Fibroblast of the conjunctiva (primary cell): ENCODE measurements at places on chromosomes 3 and 15.

DNA sequence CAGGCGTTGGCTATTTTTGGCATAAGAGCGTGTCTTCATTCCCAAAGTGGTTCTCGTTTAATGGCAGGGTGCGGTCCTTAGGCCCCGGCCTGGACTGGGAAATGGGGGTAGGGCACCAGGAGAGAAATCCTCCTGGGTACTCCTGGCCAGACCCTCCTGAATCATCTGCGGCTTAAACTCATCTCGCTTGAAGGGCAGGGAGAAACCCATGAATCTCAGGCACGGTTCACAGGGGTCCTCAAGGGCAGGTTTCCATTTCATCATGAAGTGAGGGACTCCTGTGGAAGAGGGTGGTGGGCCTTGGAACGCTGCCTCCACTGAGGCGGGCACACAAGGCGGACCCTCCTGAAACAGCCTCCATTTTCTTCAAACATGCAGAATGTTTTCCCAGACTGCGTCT is 48.4 kb downstream of the KLF13 start:
- no peak for DNase-seq

DNA sequence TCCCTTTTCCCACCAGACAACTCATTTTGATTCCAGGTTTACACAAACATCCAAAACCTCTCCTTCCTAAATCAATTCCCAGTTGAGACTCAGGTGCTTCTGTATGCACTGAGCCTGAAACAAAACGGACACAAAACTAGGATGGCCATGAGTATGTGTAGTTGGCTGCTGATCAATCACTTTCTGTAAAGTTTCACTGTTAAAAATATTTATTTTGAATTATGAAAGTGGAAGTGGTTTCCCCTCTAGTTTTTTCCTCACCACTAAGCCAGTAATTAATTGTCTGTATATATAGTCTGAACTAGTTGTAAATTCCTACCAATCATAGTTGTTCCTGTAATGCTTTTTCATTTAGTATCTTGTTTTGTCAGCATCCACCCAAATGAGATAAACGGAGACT is 51.7 kb upstream of the TSPAN3 start:
- DNase-seq: no peak

DNA sequence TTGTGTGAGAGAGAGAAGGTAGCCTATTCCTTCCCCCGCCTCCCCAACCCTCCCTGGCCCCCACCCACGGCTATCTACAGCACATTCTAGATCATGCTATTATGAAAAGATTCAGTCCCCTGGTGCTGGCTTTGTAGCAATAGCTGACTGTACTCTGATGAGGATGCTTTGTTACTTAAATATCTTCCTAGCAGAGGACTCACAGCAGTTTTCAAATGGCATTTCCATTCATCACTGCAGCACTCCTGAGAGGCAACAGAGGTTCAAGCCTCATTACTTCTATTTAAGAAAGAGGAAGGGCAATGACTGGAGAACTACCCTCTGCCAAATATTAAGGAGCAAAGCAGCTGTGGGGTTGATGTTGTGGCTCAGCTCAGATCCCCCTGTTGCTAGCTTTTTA is 61.0 kb downstream of the LRRN1 start:
- no peak for DNase-seq

- peak; percentile 30 for DNase-seq
Measured at GRCh38 chr3:112744825-112745566, 101.7 kb downstream of the CD200R1L start.

DNA sequence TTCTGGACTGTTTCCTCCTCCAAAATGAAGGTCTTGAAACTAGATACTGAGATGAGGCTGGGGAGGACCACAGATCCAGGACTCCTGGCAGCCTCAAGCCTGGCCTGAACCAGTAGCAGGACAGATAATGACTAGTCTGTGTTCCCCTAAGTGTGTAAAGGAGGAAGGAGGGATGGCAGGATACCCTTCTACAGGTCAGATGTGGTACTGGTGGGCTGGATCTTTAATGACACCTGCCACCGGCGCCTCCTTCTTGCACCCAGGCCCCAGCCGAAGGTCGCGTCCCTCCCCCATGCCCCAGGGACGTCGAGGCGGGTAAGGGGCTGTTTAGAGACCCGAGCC is 556 bp downstream of the USP19 start:
- DNase-seq: no peak

DNA sequence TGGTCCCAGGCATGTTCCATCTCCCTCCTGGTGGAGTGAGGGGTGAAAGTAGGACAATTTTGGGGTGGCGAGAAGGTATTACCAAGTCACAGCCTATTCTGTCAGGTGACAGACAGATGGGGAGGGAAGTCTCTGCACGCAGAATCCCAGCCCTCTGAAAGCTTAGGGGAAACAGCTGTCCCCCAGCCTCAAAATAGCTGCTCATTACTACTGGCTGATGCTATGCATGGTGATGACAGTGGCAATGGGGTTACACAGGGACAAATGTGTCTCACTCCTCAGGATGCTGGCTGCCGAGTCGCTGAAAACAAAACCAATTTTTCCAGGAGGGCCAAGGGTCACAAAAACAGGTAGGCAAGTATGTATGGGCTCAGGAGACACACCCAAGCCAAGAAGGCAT is 68.8 kb upstream of the OXTR start:
- DNase-seq: no peak

DNA sequence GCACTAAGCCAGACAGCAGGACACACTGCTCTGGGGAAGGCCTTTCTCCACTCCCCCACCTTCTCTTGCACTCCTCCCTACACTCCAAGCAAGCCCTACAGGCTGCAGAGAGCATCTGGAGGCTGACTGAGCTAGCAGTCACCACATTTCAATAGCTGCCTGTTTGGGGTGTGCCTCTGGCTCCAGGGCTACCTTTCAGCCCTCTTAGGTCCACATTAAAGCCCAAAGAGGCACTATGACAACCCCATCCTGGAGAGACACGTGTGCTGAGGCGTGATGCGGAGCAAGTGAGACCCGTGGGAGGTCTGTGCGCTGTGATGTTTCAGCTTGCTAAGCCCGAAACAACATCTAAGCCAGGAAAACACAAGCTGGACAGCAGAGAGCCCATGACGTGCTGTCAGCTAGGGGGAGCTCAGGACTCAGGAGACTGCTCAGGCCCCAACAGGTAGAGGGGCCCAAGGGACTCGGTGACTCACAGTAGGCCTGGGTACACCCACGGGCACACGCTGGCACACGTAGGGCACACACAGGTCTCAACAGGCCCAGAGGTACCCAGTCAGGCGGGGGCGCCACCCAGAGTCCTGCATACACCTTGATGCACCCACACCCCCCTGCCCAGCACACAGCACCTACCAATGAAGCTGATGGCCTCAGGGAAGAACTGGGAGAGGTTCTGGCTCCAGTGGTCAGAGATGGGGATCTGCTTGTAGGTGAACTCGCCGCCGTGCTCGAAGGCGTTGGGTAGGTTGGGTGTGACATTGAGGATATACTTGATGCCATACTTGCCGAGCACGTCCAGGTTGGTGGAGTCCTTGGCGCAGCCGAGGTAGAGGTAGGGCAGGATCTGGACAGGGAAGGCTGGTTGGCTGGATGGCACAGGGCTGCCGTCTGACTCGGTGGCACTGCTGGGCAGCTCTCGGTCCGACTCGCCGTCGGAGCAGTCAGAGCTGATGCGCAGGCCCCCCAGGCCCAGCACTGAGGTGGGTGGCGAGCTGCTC is 2.8 kb downstream of the DUSP7 start:
- DNase-seq: no peak

GRCh38 chr15:99424978-99425656 is 140.7 kb upstream of the MEF2A start:
- no peak for DNase-seq

- DNase-seq: no peak
Measured at GRCh38 chr3:54299169-54299935, 177.0 kb downstream of the CACNA2D3 start.

DNA sequence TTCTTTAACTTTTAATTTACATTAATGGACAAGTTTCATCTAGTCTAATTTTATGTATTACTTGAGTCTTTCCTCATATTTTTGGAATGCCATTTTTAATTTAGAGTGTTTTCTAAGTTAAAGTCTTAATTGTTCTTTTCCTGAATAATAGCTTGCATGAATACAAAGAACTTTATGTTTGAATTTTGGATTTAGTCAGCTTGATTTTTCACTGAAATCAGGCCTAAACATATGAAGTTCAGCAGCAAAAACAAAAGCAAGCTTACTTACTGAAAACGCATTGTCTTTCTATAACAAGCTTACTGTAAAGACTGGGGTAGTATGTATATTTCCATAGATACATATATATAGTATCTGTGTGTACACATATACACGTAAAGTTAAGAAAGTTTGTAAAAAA is 126.0 kb downstream of the ZBTB20 start:
- DNase-seq: no peak

- DNase-seq: no peak
Measured at GRCh38 chr15:72487070-72487797, 13.1 kb downstream of the ARIH1 start.

DNA sequence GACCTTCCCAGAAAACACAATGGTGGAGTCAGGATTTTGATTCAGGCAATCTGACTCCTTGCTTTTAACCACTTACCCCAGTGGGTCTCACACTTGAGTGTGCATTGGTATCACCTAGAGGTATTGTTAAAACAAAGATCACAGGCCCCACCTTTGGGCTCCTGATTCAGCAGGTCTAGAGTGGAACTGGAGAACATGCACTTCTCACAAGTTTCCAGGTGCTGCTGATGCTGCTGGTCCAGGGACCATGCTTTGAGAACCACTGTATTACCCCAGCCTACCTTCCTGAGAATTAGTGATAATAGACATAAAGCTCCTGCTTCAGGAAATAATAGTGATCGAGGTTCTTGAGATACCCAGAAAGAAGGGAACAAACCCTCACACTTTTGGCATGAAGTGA is 466.9 kb downstream of the EPHB1 start:
- DNase-seq: no peak

DNA sequence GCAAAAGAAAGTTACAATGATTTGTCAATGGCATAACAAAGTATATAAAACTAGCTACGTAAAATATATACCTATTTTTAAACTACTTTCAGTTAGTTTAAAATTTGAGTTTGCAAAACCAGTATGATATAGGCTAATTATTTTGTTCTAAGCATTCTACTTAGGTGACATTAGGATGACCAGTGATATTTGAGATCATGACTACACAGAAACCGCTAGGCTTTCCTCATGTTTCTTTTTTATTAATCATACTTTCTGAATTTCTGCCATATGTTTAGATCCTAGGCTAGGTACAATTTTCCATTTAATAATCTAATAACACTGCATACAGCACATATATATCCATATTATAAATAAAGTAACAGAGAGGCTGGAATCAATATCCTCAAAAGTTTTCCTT is 52.4 kb upstream of the XRN1 start:
- no peak for DNase-seq

DNA sequence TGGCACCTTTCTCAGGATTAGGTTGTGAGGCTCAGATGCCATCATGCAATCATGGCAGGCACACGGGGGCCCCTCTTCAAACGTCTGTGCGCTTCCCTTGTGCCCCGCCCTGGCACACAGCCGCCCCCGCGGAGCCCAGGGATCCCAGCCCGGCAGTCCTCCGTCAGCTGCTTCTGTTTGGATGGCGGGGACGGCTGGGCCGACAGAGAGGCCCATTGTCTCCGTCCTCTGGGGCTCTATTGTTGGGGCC is 849 bp upstream of the HDAC11 start:
- no peak for DNase-seq

GRCh38 chr15:48559285-48559684 is 86.2 kb downstream of the FBN1 start:
- DNase-seq: peak; percentile 76

DNA sequence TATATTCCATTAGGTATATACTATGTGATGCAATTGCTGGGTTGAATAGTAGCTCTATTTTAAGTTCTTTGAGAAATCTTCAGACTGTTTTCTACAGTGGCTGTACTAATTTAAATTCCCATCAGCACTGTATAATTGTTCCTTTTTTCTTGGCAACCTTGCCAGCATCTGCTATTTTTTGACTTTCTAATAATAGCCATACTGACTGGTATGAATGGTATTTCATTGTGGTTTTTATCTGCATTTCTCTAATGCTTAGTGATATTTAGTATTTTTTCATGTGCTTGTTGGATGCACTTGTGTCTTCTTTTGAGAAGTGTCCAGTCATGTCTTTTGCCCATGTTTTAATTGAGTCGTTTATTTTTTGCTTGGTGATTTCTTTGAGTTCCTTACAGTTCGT is 145.1 kb upstream of the PLSCR5 start:
- DNase-seq: no peak

- no peak for DNase-seq
Measured at GRCh38 chr15:94239474-94239873, 8.1 kb downstream of the MCTP2 start.

- DNase-seq: no peak
Measured at GRCh38 chr3:112508860-112509259, 9.6 kb upstream of the BTLA start.

DNA sequence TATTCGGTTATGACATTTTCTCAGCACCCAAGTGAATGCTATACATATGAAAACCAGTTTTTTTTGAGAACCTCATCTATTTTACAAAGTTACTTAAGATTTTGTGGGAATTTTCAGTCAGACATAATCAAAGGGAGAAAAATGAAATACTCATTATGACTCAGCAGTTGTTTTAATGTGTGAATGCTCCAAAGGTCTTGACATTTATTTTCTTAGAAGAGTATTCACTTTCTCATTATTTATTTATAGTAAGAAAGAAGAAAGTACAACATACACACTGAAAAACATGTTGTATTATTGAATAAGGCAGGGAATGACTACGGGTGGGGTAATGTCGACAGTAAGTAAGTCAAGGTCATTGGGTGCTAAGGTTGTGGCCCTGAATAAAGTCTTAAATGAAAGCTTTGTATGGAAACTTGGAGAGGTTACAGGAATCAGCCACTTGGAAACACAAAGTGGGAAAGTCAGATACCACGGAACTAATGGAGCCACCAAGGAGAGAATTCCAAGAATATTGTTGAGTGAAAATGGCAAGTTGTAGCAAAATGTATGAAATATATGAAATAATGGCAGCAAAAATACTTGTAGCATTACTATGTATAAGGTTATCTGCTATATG is 844.5 kb downstream of the TBL1XR1 start:
- no peak for DNase-seq

DNA sequence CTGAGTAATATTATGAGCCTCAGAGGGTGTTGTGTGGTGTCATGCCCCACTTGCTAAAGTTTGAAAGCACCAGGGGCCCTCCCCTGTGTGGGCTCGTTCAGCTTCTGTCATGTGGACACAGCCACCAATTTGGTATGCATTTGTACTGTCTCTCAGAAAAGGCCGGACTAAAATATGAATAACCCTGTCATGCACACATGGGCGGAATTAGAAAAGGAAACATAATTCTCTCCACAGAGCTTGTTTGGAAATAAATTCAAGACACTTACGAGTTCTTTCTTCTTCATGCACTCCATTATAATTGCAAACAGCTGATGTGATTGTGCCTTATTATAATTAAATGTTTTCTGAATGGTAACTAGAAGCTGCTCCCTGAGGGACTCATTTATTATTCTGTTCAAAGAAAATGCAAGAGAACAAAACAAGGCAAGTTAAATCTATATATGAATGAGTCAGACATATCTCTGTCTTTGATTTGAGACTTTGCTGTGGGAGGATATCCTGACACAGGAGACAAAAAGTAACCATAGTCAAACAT is 39.1 kb downstream of the TRPM1 start:
- no peak for DNase-seq

GRCh38 chr3:12869035-12869621 is 27.8 kb upstream of the RPL32 start:
- no peak for DNase-seq

- DNase-seq: no peak
Measured at GRCh38 chr3:172185907-172186306, 146.5 kb downstream of the FNDC3B start.
